ENCODE measurements at places on chromosomes 7 and 10.

DNA sequence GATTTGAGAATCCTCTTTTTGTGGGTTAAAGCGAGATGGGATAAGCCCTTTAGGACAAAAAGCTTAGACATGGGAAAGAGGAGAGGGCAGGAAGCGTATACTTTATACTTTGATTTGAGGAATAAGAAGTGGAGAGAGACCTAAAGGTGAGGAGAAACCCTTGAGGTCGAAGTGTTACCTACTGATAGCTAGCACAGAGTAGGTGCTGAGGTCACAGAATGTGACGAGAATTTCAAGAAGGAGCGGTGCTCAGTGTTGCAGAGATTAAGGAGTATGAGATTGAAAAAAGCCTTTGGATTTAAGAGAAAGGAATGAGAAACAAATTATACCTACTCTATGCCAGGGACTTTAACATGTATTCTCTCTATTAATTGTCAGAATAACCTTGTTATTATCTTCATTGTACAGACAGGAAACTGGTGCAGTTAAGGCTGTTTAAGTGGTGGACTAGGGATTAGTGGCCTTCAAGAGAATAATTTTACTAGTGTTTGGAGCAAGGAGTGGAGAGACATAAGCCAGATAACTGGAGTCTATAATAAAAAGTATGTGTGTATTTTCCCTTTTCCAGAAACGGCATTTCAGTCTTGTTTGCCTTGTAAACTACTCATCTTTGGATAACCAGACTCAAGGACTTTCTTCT, 8.8 kb downstream of the CAPZA2 start:
- no peak for DNase-seq

DNA sequence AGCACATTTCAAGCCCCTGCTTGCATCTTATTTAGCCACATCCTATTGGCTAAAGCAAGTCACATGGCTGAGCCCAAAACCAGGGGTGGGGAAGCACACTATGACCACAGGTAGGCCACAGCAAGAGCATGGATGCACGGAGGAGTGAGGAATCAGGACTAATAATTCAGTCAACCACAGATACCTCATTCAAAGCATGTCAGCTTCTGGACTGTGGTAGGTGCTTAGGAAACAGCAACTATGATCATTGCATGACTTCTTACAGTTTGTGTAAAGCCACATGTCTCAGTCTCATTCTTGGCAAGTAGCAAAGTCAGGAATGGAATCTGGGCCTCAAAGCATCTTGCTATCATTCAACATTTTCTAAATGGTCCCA, 79.0 kb upstream of the EMX2 start:
- peak; percentile 58 for DNase-seq

- DNase-seq: no peak
Observed at GRCh38 chr7:149500910-149501309, 3.3 kb upstream of the ZNF746 start.

GRCh38 chr7:15130666-15131541, 228.4 kb upstream of the DGKB start:
- peak; percentile 53 for DNase-seq

GRCh38 chr7:388023-388960, 98.3 kb downstream of the FOXL3 start:
- DNase-seq: no peak

- no peak for DNase-seq
Observed at GRCh38 chr10:30437031-30437841, 3.3 kb downstream of the MAP3K8 start.

GRCh38 chr7:22885797-22886261, 63.2 kb upstream of the TOMM7 start:
- no peak for DNase-seq

GRCh38 chr7:15584575-15584974, 22.8 kb upstream of the AGMO start:
- DNase-seq: no peak

GRCh38 chr10:106826716-106827115, 337.8 kb downstream of the SORCS1 start:
- DNase-seq: no peak

GRCh38 chr7:2812114-2812487, 32.0 kb downstream of the GNA12 start:
- no peak for DNase-seq

- DNase-seq: no peak
Observed at GRCh38 chr7:99748846-99749579, 14.0 kb upstream of the CYP3A7 start.

DNA sequence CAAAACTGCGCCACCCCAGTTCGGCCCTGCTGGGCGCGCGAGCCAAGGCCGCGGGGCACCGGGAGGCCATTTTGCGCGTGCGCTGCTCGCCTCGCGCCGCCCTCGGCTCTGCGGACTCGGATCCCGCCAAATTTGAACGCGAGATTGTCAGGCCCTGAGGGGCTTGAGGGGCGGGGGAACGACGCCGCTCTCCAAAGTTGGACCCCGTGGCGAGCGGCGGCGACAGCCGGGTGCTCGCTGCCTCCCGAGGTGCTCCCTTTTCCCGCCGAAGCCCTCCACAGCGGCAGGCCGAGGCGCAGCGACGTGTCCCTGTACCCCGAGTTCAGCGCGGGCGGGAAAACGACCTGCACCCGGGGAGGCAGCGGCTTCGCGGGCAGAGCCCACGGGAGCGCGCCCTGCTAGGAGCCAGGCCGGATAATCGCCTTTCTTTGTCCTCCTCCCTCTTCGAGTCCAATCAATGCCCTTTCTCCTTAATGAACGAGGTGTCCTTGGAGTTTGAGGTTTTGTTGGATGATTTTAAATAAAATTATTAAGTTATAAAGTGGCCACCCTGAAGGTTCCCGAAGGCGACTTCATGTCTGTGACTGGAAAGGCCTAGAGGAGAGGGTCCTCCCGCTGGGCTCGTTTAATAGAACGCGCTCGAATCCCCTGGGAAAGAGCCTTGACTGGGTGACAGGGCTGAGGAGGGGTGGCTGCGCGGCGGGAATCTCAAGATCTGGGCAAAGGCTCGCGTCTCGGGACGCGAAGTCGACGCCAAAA, 10.7 kb upstream of the SPAG6 start:
- no peak for DNase-seq

GRCh38 chr10:28327491-28327880, 24.6 kb upstream of the MPP7 start:
- DNase-seq: no peak

DNA sequence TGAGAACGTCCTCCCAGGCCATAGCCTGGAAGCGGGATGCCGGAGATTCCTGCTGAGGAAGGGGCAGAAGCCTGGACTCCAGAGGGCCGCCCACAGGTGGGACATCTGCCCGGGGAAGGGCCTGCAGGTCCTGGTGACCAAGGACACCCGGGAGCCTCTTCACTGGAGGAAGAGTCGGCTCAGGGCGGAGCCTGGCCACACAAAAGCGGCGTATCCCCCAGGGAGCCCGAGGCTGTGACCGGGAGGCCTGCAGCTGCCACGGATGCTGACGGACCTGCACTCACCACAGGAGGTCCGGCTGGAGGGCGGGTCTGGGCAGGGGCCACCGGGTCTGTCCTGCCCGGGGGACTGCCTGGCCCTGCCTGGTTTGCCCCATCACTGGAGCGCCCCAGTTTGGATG, 15.5 kb upstream of the ADGRA1 start:
- DNase-seq: no peak

GRCh38 chr10:78991187-78991586, 77.6 kb upstream of the ZMIZ1 start:
- DNase-seq: no peak

GRCh38 chr7:109282726-109283125, 713.1 kb downstream of the DNAJB9 start:
- no peak for DNase-seq

DNA sequence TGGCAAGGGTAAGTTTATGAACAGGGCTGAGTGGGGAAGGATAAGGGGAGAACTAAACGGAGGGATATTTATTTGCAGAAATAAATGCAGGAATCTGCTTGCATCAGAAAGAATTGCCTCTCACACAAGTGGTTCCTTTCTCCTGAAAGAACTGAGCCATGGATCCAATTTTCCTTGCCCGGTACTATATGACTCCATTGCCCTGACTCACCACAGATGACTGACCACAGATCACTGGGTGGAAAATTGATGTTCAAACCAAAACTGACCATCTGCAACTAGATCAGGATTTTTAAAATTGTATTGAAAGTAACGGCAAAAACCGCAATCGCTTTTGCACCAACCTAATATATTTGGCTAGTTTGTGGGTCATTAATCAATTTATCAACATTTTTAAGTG, 6.2 kb upstream of the MACC1 start:
- DNase-seq: no peak

DNA sequence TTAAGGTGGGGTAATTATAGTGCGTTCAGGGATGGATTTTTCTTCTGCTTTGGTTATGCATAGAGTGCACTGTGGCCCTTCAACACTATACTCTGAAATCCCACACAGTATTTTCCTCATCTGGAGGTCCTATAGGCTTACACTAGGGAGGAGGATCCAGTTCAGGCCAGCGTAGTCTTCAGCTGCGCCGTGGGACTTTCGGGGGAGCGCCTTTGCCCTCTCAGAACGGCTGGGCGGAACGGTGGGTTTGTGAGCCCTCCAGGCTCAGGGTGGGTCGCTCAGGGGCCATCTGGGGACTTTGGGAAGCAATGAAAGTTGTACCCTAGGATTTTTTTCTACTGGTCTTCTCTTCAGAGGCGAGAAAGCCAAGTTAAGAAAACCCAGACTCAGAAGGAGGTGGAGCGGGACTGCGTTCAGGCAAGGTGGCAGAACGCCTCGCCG, 652 bp upstream of the VPS26A start:
- DNase-seq: peak; percentile 32

DNA sequence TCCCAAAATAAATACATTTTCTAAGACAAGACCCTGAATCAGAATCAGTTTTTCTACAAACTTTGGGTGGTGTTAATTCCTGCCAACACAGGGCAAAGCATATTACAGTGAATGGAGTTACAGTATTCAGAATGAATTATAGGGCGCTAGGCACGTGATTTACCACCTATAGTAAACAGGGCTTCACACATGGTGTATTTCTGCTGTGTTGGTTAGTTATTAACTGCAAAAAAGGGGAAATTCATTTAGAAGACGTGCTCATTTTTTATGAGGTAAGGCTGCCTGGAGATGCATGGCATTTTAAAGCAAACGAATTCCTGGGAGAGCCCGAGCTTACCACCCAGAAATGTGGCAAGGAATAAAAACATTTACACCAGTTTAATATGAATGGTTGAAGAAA, 393.8 kb downstream of the LRMDA start:
- DNase-seq: no peak

DNA sequence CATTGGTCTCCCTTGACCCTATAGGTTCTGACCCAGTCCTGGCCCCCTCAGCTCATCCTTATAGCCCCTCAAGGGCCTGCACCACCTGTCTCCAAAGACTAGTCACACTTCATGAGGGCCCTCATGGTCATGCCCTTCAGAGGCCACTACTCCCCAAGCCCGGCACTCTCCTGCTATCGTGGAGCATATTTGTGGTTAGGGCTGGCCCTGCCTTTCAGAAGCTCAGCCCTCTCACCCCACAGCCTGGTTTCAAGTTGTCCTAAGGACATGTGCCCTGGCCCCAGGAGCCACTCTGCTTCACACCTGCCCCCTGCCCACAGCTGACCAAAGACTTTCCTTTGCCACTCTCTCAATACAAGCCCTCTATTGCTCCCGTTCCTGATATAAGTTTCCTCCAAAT, 60.3 kb upstream of the LBX1 start:
- no peak for DNase-seq

GRCh38 chr7:88316456-88316855, 9.8 kb upstream of the STEAP4 start:
- DNase-seq: no peak

DNA sequence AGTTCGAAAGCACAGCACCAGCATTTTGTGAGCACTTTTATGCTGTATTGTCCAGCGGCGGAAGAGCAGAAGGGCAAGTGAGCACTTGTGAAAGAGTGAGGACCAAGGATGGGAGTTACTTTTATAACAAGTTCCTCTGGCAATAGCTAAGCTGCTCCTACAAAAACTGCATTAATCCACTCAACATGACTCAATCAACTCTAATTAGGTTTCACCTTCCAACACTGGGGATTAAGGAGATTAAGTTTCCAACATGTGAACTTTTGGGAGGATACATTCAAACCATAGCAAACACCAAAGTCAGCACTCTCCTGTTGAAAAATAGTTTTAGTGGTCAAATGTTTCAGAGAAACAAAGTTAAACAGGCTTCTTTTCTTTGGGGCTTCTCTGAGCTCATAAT, 844.5 kb downstream of the REEP3 start:
- DNase-seq: no peak

GRCh38 chr10:127564644-127565043, 15.5 kb downstream of the NPS start:
- DNase-seq: no peak

- no peak for DNase-seq
Observed at GRCh38 chr10:132417257-132417910, 20.4 kb downstream of the PWWP2B start.

- no peak for DNase-seq
Observed at GRCh38 chr7:39144420-39144819, 166.7 kb downstream of the POU6F2 start.

DNA sequence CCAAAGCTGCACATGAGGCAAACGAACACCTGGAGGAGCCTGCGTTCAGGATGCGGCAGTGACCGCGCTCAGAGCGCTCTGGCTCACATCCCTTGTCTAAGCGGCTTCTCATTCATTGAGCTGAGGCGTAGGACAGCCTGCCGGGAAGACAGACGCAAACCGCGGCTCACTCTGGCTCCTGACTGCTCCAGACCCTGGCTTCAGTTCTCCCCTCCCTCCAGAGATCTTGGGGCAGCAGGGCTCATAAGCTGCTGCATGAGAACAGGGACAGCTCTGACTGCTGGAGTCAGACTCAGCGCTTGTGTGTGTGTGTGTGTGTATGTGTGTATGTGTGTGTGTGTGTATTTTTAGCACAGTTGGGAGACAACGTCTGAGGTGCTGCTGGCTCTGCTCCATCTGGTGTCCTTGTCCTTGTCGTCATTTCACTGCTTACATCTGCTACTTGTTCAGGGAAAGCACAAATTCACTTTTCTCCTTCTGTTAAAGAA, 15.8 kb upstream of the LYZL2 start:
- DNase-seq: no peak

GRCh38 chr10:120824881-120825309, 26.3 kb upstream of the WDR11 start:
- DNase-seq: no peak

DNA sequence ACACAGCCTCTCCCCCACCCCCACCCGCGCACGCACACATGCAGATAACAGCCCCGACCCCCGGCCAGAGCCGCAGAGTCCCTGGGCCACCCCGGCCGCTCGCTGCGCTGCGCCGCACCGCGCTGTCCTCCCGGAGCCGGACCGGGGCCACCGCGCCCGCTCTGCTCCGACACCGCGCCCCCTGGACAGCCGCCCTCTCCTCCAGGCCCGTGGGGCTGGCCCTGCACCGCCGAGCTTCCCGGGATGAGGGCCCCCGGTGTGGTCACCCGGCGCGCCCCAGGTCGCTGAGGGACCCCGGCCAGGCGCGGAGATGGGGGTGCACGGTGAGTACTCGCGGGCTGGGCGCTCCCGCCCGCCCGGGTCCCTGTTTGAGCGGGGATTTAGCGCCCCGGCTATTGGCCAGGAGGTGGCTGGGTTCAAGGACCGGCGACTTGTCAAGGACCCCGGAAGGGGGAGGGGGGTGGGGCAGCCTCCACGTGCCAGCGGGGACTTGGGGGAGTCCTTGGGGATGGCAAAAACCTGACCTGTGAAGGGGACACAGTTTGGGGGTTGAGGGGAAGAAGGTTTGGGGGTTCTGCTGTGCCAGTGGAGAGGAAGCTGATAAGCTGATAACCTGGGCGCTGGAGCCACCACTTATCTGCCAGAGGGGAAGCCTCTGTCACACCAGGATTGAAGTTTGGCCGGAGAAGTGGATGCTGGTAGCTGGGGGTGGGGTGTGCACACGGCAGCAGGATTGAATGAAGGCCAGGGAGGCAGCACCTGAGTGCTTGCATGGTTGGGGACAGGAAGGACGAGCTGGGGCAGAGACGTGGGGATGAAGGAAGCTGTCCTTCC, 620 bp downstream of the EPO start:
- DNase-seq: no peak

GRCh38 chr10:67319976-67320375, 376.0 kb downstream of the CTNNA3 start:
- DNase-seq: no peak

Measured in fibroblast of skin of left biceps (primary cell).